ENCODE measurements at places on chromosomes 16 and 17.

GRCh38 chr17:29577385-29578211, 9.1 kb downstream of the TP53I13 start:
- DNase-seq: peak; percentile 38

GRCh38 chr17:15240644-15241043, 24.5 kb downstream of the PMP22 start:
- peak; percentile 57 for DNase-seq

DNA sequence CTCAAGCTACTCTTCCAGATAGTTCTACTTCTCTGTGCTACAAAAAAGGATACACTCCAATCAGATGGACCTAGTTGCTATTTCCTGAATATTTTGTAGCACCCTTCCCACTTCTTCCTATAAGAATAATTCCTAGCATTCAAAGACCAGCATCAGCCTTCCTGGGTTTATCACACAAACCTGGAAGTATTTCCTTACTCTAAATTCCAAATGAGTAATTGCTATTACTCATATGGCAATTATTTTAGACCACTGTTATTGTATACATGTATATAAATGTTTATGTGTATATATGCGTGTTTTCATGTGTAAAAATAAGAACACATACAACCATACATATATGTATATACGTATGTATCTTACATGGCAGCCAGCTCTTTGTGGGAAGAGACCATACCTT, 130.6 kb downstream of the MYO1D start:
- DNase-seq: peak; percentile 4

DNA sequence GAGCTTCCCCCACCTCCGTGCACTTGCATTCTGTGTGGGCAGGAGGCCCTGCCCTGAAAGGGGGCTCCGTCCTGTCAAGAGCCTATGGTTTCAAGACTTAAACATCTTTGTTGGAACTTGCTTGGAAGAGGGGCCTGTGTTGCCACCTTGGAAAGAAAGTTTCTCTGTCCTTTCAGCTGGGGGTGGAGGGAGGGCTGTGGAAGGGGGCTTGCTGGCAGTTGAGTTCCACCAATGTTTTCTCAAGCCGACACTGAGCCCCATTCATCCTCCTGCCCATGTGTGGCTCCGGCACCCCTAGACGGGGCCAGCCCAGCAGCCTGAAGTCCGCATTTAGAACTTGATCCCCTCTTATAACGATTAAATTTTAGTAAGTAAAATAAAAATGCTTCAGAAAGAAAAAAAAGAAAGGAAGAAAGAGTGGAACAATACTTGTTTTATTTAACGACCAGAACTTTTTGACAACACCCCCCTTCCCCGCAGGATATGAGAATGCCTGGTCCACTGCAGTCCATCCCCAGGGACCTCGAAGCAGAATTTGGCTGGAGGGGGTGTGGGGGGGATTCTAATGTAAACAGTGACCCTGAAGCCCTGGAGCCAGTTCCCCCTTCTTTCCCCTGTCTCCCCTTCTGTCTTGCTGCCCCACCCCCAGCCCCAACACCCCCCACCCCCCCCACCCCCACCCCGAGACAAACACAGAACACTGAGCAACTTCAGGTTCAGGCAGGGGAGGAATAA, 26.9 kb upstream of the CLEC18A start:
- DNase-seq: no peak

GRCh38 chr17:7715936-7716886, 1.3 kb upstream of the DNAH2 start:
- DNase-seq: no peak

DNA sequence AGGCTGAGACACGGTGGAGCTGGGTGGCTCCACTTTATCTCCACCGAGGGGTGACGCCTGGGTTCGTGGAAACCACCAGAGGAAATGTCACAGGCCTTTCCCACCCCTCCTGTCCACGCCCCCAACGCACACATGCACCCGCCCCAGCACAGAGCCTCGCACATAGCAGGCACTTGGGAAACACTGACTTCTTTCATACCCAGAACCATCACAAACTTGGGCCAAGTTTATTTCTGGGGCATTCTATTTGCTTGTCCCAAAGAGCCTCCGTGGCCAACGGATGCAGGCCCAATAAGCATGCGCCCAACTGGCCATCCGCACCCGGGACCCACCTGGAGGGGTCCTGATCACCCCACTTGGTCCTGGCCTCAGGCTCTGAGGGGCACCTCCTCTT, 3.3 kb downstream of the BCAR1 start:
- no peak for DNase-seq

- peak; percentile 69 for DNase-seq
These were observed 53.5 kb downstream of the SOCS1 start for GRCh38 chr16:11202260-11203091.

GRCh38 chr17:33260638-33261037, 32.5 kb downstream of the ASIC2 start:
- DNase-seq: no peak

GRCh38 chr16:66030036-66030435, 336.5 kb upstream of the CDH5 start:
- DNase-seq: peak; percentile 84

DNA sequence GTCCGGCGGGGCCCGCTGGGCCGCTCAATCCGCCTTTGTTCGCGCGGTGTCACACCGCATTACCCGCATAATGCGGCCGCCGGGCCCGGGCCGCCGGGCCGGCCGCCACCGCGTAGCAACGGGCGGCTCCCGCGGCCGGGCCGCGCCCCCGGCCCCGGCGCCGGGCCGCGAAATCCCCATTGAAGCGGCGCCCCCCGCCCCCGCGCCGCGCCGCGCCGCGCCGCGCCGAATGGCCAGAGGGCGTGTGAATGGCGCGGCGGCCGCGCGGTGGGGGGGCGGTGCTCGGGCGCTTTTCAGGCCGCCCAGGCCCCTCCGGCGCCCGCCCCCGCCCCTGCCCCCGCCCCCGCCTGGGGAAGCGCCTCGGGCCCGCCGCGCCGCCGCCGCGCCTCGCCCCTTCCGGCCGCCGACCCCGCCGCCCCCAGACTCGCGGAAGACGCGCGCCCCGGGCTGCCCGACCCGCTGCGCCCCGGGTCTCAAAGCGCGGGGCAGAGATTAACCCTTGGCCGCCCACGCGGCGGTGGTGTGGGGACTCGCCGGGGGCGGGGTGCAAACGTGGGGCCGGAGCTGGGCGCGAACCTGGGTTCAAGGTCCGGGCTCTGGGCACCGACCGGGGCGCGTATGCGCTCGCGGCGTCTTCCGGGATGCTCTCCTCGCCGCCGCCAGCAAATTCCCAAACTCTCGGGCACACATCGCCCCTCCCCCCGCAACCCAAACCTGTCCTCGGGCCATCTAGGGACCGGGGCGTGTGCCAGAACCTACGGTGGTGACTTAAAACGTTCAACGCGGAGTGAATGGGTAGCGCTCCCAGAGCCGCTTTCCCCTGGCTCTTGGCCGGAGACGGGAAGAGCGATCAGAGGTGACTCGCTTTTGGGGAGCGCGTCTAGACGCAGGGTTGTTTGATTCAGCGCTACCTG, 46.7 kb downstream of the WNT3 start:
- peak; percentile 55 for DNase-seq

DNA sequence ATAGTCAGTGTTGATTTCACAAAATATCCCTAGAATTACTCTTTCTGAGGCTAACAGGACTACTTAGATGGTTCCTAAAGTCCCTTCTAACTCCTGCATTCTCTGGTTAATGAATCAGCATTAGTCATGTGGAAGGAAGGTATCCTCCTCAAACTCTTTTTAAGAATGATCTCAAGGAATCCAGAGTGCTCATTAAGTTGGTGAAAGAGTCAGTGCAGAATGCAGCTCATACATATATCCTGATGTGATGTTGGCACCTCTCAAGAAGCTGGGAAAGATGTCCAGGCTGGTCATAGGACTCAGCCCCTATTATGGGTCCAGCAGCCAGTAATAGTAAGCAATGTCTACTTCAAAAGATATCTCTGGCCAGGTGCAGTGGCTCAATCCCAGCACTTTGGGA, 65.5 kb downstream of the PIGL start:
- peak; percentile 96 for DNase-seq

DNA sequence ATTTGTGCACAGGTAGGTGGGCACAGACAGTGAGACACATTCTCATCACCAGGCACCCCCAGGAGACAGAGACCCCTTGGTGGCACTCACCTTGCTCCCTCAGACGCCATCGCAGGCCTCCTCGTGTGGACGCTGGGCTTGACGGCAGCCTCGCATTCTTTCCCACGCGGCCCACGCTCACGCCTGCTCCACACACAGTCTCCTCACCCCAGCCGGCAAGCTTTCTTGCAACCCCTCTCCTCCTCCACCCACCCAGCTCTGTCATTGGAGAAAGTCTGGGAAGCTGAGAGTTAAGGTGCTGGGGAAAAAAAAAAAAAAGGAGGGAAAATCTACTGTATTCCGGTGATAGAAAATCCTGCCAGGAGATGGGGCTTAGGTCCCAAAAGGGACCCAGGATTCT, 14.8 kb downstream of the SGCA start:
- DNase-seq: no peak

DNA sequence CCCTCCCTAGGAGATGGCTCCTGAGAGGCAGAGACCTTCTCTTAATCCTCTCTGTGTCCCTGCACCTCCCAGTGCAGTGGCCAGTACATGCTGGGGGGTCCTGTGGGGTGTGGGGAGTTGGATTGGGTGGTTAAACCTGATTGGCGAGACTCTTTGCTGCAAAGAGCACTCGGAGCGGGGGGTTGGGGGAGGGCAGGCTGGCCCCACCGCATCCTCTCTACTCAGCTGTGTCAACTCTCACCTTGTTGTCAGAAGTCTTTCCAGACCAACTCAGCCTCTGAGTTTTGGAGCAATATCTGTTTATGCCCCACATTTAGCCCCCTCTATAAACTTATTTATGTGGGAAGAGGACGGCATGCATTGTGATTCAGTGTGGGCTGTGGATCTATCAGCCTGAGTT, 40.0 kb downstream of the SMARCE1 start:
- no peak for DNase-seq
